ENCODE measurements at places on chromosomes 6 and 20.

- DNase-seq = no peak
Measured at GRCh38 chr6:95227351-95227750, 350.0 kb upstream of the MANEA start.

DNA sequence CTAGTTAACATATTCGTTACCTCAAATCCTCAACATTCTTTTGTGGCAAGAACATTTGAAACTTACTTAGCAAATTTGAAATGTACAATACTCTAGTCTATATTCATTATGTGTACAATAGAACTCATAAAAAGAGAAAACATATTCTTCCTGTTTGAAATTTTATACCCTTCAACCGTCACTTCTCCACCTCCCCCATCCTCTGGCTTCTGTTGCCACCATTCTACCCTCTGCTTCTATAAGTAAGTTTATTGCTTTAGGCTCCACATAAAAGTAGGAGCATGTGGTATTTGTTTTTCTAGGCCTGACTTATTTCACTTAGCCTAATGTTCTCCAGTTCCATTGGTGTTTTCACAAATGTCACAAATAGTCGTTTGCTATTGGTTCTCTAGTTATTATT lies 205.3 kb downstream of the TENT5A start:
- no peak for DNase-seq

DNA sequence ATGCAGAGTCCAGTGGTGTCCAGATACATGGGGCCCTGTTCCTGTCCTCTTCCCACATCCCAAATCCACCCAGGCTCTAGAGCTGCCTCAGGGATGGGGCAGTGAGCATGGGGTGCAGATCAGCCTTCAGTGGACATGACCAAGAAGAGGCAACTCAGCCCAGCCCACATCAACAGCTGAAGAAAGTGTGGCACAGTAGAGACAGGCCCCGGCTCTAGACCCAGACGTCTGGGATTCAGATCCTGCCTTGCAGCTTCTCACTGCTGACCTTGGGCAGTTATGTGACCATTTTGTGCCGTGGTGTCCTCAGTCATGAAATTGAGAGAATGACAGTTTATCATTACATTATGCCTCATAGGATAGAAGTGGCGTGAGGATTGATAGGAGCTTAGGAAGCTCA lies 54.6 kb upstream of the CST7 start:
- DNase-seq = no peak

DNA sequence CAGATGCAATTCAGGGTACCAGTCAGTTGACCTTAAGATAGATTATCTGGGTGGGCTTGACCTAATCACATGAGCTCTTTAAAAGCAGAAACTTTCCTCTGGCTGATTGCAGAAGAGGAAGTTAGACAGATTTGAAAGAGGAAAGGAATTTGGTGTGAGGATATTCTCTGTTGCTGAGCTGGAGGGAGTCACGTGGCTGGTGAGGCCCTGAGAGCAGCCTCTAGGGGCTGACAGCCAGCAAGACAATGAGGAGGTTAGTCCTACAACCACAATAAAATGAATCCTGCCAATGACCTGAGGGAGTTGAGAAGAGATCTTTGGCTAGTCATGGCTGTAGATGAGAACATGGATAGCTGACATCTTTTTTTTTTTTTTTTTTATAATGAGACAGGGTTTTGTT lies 87.0 kb upstream of the B3GAT2 start:
- DNase-seq = no peak

All from fibroblast of skin of left biceps (primary cell).